ENCODE measurements at places on chromosomes 4 and X.

GRCh38 chr4:123741906-123742305, 345.3 kb downstream of the SPRY1 start:
- DNase-seq: no peak

DNA sequence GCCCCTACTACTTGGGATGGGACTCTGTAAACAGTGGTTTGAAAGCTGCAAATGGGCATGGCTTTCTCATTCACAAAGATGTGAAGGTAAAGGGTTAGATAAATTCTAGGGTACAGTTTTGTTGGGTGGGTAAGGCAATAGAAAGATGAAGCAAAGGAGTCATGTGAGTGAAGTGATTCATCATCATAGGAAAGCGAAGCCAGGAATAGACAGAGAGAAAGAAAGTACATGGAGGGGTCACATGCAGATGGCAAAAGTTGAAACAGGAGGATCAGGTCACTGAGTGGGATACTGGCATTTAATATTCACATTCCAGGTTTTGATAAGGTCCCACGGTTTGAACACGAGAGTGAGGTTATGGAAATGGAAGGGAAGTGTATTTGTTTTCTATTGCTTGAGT, 8.2 kb upstream of the ABCG2 start:
- no peak for DNase-seq

DNA sequence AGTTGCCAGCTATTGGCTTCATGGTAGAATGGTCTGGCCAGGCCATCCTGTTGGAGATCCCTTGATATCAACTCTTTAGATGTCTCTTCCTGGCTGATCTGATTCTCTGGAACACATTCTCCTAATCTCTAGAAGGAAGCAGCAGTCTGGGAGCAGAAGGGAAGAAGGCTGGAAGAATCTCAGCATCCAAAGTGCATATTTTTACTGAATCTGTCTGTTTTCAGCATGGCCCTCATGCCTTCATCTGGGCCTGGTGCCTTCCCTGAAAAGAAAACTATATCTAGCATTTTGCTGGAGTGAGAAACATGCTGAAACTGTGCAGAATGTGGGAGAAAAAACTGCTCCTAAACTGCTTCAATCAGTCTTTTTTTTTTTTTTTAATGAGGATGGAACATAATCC, 148.7 kb downstream of the REPS2 start:
- no peak for DNase-seq

DNA sequence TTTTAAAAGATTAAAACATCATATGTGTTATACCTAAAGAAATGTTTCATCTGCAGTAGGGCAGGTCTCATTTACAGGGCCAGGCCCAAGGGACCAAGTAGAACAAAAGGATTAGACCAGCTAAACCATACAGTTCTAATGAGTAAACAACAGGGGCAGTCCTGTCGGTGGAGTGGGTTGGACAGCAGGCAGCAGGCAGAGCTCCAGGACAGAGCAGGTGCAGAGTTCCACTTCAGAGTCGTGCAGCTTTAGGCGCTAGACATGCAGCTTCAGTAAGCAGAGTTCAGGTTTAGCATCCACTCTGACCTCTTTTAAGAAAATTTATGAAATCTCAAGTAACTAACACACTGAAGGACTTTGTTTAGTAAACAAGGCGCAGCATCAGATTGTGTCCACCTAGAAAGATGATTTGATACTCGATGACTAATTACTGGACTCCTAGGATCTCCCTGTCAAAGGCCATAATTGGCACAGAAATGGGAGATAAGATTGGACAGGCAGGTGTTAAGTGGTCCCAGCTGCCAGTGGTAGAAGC, 487.7 kb upstream of the INTU start:
- no peak for DNase-seq

DNA sequence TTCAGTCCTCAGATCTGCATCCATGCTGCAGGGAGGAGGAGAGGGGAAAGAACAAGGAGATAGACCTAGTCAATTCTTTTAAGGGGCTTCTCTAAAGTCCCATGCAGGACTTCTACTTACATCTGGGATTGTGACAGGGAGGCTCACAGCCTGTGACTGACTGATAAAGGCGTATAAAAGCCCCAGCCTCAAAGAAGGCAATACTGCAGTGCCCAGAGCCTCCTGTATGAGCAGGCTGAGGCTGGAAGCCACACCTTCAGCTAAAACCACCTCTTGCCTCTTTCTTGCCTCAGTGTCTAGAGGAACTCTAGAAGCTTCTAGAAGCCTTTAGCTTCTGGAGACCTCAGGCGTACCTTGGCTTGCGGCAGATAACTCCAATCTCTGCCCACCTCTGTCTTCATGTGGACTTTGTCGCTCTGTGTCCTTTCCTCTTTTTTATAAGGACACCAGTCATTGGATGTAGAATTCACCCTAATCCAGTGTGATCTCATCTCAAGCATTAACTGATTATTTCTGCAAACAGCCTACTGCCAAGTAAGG, 6.0 kb upstream of the ZCCHC4 start:
- no peak for DNase-seq

GRCh38 chr4:139988863-139989765, 164.9 kb downstream of the MAML3 start:
- DNase-seq: no peak

DNA sequence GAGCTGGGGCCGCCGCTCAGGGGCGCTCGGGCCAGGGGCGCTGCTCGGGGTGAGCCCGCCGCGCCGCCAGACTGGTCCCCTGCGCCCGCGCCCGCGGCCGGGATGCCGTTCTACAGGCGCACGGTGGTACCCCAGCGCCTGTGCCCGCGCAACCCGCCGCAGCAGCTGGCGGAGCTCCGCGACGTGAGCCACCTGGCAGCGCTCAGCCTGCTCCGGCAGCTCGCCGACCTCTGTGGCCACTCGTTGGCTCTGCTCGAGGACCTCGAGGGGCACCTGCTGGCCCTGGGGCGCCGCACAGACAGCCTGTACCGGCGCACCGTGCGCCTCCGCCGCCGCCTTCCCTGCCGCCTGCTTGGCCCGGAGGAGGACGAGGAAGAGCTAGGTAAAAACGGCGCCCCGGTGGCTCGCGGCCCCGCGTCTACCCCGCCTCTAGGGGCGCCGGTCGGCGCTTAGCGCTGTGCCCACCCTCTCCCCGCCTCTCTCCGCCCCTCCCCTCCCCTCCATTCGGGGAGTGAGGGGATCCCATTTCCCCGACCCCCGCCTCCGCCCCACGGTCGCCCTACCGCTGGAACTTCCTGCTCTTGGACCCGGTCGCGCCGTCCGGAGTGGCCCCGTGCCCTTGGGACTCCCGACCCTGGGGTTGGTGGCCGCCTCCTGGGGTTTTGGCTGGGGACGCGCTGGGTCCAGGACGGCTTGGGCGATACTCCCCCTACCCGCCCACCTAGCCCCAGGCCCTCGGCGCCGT, 513 bp downstream of the NHSL2 start:
- DNase-seq: no peak

GRCh38 chrX:104122829-104123228, 10.5 kb downstream of the ZCCHC18 start:
- no peak for DNase-seq

GRCh38 chr4:72313121-72313520, 255.9 kb downstream of the ADAMTS3 start:
- no peak for DNase-seq

DNA sequence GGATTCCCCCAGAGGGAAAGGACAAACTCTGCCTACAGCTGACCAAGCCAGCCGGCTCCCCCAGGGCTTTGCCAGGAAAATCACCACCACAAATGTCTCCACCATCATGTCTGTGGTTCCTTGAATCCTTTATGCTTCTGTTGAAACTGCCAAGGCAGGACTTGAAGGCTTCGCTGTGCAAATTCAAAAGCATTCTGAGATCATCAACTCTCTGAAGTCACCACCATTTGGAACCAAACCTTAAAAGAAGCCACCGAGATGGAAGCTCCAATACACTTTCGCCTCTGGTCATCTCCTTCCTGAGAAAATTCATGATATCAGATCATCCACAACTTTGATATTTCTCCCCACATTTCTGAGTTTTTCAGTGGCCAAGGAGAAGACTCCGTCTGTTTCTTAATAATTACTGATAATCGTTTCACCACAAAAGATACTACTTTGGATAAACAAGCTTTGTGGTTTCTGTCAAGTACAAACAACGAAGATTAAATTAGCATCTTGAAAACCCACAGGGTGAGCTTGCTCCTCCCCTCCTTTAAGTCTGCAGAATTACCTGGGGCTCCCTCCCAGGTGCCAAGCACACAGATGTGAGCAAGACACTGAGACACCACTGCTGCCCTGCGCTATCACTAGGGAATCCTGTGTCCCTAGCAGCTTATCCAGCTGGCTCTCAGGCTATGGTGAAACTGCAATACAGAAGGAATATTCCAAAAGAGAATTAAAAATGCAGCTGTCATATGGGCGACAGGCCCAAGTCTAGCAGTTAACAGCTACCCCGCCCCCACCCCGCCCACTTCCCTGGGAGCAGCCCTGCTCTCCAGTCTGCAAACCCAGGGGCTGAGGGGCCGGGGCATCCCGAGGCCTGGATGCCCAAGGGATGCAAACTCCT, 125.0 kb upstream of the TBL1X start:
- DNase-seq: no peak

- no peak for DNase-seq
Observed at GRCh38 chrX:44264936-44265335, 78.5 kb downstream of the EFHC2 start.

DNA sequence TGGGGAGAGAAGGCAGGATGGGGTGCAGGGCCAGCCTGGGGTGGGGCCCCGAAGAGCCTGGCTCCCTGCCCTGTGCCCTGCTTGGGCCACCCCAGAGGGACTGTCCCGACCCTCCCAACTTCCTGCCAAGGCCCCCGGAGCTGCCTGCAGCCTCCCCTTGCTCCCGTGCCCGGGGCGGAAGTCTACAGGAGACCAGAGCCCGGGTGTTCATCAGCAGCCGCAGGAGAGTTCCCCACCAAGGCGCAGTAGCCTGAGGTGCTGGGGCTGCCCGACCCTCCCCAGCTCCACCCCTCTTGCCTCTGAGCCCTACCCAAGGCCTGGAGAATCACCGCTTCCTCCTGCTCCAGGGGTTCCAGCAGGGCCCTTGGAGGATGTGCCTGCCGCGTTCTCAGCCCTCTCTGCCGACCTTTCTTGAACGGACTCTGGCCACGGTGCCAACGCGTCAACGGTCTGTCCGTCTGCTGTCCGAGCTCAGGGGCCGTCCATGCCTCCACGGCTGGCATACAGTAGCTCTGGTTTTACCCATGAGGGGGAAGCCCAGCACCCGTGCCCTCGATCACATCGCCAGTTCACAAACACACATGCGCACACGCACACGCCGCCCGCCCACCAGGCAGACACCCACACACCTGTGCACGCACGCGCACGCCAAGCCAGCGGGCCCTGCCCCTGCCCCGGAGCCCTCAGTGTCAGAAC, 36.0 kb upstream of the SPON2 start:
- DNase-seq: no peak

GRCh38 chr4:143581331-143581946, 67.9 kb downstream of the SMARCA5 start:
- DNase-seq: no peak

GRCh38 chr4:105933083-105933482, 37.8 kb downstream of the NPNT start:
- no peak for DNase-seq

GRCh38 chr4:173807347-173807746, 277.3 kb upstream of the HAND2 start:
- no peak for DNase-seq

GRCh38 chr4:101527188-101527587, 179.9 kb upstream of the PPP3CA start:
- DNase-seq: peak; percentile 2

GRCh38 chr4:77899607-77900006, 37.0 kb downstream of the MRPL1 start:
- DNase-seq: no peak

DNA sequence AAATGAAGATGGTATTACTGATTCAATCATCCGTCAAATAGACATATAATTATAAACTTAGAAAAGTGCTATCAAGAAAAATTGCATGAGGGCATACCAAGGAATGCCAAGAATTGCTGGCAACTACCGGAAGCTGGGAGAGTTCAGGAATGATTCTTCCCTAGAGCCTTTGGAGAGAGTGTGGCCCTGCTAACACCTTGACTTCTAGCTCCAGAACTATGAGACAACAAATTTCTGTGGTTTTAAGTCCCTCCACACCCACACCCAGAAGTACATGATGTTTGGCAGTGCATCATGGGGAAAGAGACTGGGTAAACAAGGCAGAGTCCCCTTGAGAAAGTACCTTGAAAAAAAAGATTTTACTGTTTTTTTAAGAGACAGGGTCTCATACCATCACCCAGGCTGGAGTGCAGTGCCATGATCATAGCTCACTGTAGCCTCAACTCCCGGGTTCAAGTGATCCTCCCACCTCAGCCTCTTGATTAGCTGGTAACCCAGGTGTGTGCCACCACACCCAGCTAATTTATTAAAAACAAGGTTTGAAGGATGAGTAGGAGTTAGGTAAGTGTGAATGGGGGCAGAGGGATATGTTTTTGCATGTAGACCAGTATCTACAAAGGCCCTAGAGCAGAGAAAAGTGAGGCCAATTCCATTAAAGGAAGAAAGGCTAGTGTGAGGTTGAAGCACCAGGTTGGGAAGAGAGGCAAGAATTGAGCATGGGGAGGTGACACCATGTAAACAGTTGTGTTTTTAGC, 53.1 kb downstream of the GSX2 start:
- DNase-seq: no peak

GRCh38 chrX:38987198-38987651, 186.0 kb downstream of the MID1IP1 start:
- no peak for DNase-seq

- peak; percentile 68 for DNase-seq
Observed at GRCh38 chr4:80202190-80202711, 4.9 kb downstream of the PRDM8 start.

DNA sequence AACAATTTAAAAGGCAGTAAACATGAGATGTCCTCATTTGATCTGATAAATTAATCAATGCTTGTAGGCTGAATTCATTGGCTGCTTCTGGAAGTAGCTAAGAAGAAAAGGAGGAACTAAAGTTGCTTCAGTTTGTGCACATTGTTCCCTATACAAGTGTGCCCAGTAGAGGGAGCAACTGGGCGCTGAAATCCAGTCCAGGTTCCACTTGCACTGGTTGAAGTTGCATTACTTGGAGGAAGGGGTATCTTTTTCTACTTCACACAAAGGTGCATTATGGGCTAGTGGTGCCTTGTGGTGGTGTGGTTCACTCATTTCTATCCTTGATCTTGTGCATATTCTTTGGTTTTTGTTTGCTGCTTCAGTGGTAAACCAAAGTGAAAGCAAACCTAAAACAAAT, 67.9 kb upstream of the SOX3 start:
- no peak for DNase-seq

DNA sequence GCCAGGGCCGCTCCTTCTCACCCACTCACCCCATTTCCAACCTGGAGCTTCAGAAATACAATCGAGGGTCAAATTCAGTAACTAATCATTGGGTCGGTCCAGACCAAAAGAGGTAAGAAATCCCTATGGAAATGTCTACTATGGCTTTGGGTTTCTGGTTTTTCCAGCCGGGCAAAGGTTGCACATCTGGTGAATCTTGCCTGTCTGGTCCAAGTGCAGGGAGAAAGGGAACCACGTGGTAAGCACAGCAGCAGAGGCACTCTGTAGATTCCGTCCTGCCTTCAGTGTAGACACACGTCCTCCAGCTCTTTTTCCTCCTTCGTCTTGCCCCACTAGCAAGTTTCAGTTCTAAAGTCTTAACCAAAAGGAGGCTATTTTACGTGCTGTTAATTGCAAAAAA, 218.0 kb upstream of the JADE1 start:
- DNase-seq: no peak

Data from stimulated activated CD4-positive, alpha-beta T cell treated with anti-CD3 and anti-CD28 coated beads, Interleukin-15, amount 100 ng/mL, for 1 hour (primary cell).